Fibroblast of lung (primary cell): ENCODE measurements at places on chromosomes 2 and 18.

- DNase-seq = peak; percentile 52
These were observed 152.6 kb downstream of the IKZF2 start for GRCh38 chr2:212998626-212999359.

DNA sequence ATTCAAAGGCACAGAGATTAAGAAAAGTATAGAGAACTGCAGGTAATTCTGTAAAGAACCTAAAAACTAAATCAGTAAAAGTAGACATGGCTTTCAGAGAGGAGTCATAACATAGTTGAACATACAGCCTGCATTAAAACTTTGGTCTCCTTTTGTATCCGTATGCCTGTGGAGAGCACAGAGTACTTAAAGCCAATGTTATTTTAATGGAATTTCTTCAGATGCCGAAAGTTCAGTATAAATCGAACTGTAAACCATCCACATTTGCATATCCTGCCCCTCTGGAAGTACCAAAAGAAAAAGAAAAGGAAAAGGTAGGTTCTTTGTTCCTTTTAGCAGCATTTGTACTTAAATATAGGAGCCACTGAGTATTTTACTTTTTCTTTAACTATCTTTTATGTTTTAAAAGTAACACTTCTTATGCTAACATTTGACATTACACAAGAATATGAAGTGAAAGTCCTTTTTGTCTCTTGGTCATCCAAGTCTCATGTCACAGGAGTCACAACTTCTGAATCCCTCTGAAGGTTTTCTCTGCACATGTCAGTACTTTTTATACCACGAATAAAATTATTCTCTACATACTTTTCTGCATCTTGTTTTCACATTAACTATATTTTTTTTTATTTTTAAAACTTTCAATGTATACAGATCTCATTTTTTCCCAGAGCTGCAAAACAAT lies 34.9 kb upstream of the ARMC9 start:
- no peak for DNase-seq

DNA sequence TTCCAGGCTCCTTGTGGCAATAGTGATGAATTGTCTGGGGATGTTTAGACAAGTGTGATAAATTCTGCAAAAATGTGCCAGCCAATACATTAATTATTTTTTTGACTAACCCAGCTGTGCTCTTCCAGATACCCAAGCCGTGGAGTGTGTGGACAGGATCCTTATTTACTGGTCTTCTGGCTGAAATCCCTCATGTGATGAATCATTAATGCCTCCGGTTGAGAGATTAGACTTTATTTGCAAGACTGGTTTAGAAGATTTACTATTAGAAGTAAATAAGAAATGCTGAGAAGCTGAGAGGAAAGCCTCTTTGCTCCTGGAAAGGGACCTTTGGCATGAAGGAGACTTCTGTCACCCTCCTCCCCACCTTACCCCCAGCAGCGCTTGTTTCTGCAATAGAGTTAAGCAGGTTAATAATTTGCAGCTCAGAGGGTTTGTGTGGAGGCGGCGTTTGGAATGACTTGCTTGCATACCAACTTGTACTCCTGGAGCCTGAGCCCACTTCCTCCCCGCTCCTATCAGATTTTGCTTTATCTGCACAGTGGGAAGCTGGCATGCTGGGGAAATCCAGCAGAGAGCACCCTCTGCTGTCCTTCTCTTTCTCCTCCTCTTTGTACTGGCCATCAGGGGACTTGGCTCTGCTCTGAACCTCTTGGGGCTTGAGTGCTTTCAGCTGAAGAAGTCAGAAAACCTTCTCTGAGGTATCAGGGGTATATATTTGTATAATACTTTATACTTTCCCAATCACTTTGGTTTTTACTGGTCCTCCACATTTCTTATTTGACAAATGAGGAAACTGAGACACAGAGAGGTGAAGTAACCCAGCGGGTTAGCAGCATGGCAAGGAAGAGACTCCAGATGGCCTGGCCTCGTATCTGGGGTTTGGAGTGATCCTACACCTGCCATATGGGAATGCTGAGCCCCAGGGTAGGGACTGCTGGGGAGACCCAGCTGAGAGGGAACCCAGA lies 16.3 kb downstream of the SLC3A1 start:
- peak; percentile 64 for DNase-seq

- DNase-seq = no peak
These were observed 143.7 kb upstream of the NOSTRIN start for GRCh38 chr2:168658706-168659105.

GRCh38 chr2:218663901-218664300 lies 4.4 kb downstream of the BCS1L start:
- DNase-seq = no peak

- no peak for DNase-seq
These were observed 17.1 kb downstream of the RNF144A start for GRCh38 chr2:6934345-6934744.

- DNase-seq = no peak
These were observed 277.6 kb downstream of the ZEB2 start for GRCh38 chr2:144242311-144242710.
